GM13976 (cell line): ENCODE measurements at places on chromosomes 3 and 15.

- DNase-seq: no peak
These were observed 14.4 kb upstream of the PLA2G4D start for GRCh38 chr15:42108806-42109205.

DNA sequence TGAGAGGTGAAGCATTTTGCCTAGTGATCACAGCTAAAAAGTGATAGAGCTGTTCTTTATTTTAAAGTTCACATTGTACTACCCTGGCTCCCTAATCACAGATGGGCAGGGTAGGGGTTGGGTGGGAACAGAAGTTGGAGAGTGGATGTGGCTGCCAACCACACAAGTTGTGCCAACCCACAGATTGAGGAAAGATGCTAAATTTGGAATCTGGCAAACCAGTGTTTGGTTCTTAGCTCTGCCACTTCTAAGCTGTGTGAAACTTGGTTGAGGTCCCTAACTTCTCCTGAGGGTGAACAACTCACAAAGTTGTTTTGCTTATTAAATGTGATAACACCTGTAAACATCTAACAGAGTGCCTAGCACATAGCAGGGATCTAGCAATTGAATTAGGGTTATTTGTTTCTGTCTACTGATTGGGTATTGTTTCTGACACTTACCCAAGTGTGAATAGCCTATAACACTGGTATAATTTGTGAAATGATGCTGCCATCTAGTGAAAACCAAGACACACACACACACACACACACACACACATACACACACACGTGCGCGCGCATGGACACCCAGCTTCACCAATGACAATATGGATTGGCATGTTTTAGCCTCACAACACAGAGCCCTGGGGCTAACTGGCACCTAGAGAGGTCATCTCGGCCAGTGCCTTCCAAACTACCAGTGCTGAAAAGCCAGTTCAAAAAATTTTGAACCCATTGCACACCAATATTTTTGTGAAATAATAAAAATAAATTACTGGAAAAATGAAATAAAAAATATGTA, 25.3 kb downstream of the ADGRG7 start:
- no peak for DNase-seq

DNA sequence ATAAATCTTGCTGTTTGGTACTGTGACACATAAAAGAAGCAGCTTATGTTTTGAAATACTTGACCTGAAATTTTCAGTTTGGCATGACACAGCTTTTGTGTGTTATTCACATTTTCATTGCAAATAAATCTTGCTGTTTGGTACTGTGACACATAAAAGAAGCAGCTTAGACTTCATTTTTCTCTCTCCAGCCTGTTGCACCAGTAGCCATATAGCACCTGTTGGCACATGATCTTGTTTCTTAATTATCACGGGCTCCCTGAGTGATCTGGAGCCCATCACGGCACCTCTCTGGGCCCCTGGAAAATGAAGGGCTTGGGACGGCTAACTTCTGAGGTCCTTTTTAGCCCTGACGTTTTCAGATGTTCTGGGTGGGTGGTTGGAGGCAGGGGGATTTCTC, 77.4 kb upstream of the SLCO3A1 start:
- no peak for DNase-seq

- no peak for DNase-seq
These were observed 200.0 kb downstream of the CACNA2D3 start for GRCh38 chr3:54322354-54322753.

GRCh38 chr3:43346978-43347749, 60.8 kb downstream of the SNRK start:
- no peak for DNase-seq
